Stimulated activated CD4-positive, alpha-beta T cell treated with anti-CD3 and anti-CD28 coated beads, Interleukin-12 subunit alpha, Interleukin-12 subunit beta, amount 100 ng/mL, for 24 hours (primary cell): ENCODE measurements at places on chromosomes 5 and 9.

- no peak for DNase-seq
These were observed 97.7 kb upstream of the IER5L start for GRCh38 chr9:129275626-129276247.

- DNase-seq: no peak
These were observed 16.5 kb downstream of the RICTOR start for GRCh38 chr5:39057734-39058133.

DNA sequence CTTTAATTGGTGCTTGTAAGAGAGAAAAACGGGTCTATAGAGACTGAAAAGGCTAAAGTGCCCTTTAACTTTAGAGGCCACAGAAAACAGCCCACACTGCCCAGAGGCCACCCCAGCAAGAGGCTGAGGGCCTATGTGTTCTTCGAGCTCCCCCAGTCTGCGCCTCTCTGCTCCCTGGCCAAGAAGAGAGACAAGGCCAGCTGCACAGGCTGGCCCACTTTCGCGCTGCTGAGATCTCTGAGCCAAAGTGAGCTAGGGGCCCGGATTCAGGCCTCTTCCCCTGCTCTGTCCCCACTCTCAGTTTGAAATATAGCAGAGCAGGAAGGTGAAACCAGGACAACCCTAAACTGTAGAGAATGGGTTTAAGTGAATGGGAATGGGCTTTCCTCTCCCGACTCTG is 132.0 kb upstream of the TRIM32 start:
- DNase-seq: no peak

- DNase-seq: no peak
These were observed 115.8 kb upstream of the OTULINL start for GRCh38 chr5:14465776-14466175.

GRCh38 chr9:87502391-87503221 is 4.9 kb downstream of the DAPK1 start:
- DNase-seq: no peak

GRCh38 chr5:175582697-175583096 is 75.2 kb upstream of the HRH2 start:
- DNase-seq: no peak

GRCh38 chr5:168964182-168964581 is 336.8 kb downstream of the SLIT3 start:
- DNase-seq: no peak

- no peak for DNase-seq
These were observed 26.5 kb downstream of the PPP2R2B start for GRCh38 chr5:146852089-146852488.

DNA sequence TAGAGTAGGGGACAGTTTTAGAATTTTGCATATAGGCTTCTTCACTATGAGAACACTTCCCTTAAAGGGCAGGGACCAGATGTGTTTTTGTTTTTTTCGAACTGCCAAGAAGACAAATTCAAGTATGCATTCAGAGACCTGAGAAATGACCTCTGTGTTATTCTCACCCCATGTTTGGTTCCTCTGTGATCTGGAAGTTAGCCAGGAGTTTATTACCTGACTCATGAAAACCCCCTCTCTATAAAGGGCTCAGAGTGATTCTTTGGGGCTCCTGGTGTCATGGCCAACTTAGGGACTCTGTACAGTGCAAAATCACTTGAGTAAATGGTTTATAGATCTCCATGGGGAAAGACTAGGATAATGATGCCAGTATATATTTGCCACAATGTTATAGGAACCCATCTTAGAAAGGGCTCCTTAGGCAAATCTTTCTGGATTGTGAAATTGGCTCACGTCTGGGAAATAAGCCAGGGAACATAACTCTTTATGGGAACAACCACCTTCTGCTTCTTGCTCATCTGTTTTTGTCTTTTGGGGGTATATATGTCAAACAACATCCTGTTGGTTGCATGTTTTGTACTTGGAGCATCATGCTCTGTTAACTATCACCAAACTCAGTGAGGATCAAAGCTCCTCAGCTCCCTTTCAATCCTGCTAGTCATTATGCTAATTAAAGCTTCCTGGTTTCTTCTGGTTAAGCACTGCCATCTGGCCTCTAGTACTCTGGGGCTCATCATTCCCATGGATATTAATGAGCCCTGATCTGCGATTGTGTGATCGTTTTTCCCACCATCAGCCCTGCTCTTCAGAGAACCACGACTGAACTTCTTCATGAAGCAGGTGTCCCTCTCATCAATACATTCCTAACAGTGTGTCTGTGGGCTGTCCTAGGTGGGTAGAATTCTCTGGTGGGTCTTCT is 173.4 kb upstream of the CDH12 start:
- DNase-seq: no peak

DNA sequence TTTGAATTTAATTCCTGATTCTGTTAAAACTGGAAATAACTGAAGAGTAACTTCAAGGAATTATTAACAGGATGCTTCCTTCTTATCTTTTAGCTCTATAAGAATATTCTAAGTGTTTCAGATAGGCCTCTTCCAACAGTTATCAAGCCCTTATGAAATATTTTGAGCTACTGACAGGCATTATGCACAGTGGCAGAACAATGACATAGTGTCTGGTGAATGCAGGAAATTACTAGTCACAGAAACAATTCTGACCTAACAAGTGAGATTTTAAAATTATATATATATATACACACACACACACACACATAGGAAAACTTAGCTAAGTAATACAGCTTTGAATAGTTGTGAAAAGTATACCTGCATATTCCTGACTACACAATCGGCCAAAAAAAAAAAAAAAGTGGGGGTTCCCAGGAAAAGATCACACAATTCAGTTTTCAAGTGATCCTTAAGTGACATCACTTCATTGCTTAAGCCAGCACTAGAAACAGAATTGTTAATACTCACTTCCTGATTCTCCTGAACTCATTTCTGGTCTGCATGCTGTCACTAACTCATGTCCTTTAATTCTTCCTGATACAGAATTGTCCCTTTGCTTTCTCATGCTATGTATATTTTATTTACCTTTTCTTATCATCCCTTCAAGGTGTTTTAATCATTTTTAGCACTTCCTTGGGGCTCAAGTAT is 77.3 kb downstream of the SLC25A46 start:
- no peak for DNase-seq

DNA sequence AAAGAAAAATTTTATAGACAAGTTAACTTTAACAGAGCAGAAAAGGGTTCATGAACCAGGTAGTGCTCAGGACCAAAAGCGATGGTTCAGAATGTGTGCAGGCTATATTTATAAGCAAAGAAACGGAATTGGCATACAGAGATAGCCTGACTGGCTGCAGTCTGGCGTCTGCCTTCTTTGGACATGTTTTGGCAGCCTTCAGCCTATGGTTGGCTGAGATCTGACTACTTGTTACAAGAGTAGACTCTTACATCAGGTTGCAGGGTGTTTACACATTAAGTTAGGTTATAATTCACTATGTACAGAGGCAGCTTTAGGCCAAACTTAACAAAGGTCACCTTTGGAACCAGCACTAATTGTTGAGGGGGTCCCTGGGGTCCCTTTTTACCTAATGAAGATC is 7.0 kb downstream of the NOP16 start:
- no peak for DNase-seq

- no peak for DNase-seq
These were observed at the start of gene PCDHB15 for GRCh38 chr5:141245250-141245717. PCDHB15 (plus strand) TSS chr5:141245395; CDS start chr5:141245579, 184 bp downstream.

- DNase-seq: no peak
These were observed 299.2 kb downstream of the EDIL3 start for GRCh38 chr5:84085387-84086041.

GRCh38 chr9:76894198-76894597 is 11.7 kb downstream of the PRUNE2 start:
- DNase-seq: no peak

DNA sequence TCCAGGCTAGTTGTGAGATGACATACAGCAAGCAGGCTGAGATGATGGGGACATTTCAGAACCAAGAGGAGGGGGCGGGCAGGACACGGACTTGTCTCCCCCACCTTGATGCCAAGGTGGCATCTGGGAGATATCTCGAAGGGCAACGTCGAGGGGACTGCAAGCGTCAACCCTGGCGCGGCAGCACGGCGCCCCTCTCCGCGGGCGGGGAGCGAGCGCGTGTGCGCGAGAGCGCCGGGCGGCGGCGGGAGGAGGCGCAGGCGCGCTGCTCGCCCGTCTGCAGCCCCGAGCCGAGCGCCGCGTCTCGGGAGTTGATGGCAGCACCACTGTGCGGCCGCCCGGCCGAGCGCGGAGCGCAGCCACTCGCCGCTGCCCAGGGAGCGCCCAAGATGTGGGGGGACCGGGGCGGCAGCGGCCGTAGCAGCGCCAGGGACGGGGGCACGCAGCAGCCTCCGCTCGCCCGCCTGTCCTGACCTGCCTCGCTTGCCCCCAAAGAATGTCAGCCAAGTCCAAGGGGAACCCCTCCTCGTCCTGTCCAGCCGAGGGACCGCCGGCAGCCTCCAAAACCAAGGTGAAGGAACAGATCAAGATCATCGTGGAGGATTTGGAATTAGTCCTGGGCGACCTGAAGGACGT is at the start of gene PRR16:
Gene PRR16, plus strand, starts transcription at position 310 of the 636 bp plus-strand sequence.
- no peak for DNase-seq

GRCh38 chr9:21883642-21884041 is 81.2 kb downstream of the MTAP start:
- DNase-seq: no peak

DNA sequence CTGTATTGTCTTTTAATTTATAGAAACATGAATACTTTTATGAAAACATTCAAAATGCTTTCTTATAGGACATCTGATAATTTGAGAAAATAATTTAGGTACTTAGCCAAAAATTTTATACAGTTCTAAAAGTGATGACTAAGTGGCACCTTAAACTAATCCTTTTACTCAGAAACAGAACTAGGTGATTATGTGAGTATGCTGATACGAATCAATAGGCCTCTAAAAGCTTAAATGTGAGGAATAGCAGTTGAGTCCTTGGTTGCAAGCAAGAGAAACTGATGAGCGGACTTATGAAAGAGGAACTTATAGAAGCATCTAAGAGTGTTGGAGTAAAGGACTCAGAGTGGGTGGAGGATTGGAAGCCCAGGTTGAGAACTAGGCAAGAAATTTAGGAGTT is 26.4 kb downstream of the ANXA1 start:
- DNase-seq: no peak

DNA sequence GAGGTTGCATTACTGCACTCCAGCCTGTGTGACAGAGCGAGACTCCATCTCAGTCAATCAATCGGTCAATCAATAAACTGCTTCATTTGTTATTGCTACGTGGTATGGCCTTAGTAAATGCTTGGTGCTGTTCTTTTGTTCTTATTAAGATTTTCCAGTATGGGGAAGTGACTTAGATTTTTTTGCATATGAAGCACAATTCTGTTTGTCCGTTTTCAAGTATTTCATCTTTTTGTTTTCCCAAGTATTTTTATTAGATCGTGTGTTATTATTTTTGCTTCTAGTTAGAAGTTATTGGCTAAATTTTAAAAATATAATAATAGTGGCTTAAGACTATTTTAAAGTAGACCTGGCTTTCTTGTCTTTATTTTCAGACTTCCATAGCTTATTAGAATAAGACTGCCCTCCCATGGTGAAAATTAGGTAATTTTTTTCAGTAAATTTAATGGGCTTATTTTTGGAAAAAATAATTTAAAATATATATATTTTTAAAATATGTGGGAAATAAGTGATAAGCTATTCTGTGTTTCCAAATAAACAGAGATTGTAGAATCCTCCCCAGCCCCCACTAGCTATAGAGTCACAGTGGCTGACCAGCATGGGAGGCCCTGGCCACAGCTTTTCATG is 14.7 kb upstream of the OMD start:
- no peak for DNase-seq

- no peak for DNase-seq
These were observed 159.8 kb downstream of the ZSWIM6 start for GRCh38 chr5:61491861-61492260.

DNA sequence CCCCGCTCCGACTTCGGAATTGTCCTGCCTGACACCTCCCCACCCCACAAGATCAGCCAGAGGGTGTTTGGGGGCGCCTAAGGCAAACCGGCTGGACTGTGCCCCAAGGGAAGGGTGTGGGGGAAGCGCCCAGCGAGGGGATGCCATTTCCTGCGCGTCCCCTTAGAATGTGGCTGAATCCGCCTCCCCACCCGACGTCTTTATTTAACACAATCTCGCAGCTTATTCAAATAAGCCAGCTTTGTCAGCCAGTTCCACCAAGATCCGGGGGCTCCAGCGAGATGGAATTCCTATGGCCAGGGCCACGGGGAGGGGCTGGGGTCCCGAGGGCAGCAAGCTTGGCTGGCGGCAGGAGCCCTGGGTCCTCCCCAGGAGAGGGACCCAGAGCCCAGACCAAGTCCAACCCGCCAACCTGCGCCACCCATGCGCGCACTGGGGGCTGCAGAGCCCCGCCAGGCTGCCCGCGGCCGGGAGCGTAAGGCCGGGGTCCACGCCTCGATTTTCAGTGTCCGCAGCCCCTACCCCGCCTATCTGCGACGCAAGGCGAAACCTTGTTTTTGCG is 7.4 kb downstream of the IRX4 start:
- no peak for DNase-seq

GRCh38 chr9:128845186-128845931 is 15.8 kb upstream of the SPOUT1 start:
- no peak for DNase-seq

DNA sequence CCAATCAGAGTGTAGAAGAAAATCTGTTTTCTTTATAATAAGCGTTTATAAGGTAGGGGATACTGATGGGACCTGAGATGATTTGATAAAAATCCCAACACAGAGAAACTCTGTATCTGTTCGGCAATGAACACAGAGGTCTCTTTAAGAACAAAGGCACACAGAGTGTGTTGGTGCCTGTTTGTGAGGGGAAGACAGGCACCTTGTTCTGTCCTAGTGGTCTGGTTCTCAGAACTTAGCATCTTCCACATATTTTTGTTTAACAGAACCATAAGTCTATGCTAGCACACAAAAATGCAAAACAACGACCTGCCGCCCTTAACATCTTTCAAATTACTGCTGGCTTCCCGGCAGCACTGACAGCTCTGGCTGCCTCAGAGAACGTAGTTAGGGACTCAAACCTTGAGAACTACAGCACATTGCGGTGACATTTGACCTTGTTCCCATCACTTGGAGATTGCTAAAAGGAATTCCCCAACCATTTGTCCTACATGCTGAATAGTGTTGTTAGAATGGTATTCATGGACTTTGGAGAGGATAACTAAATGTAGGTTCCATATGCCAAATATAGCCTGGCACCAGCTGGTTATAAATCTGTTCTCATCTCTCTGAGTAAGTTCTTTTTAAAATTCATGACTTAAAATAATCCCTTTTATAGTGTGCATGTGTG is 871.7 kb upstream of the TYRP1 start:
- no peak for DNase-seq

GRCh38 chr5:123482258-123482657 is 29.7 kb upstream of the CSNK1G3 start:
- DNase-seq: no peak

GRCh38 chr9:135152614-135153334 is 65.3 kb downstream of the OLFM1 start:
- no peak for DNase-seq

- no peak for DNase-seq
These were observed 1269.2 kb downstream of the EFNA5 start for GRCh38 chr5:106401561-106401960.

DNA sequence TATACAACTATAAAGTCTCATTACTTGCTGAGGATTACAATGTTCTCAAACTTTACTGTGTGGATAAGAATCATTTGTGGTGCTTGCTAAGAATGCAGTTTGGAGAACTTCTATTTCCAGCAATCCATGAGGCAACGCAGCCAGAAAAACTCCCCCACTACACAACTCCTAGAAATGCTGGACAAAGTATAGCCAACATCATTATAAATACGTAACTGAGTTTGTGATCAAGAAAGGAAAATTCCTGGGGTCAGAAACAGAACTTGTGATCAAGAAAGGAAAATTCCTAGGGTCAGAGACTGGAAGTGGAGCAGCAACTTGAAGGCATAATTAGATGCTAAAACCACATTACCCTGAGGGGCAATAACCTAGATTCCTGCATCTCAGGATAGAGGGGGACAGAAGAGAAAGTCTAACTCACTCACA is 81.1 kb downstream of the MAT2B start:
- DNase-seq: no peak

GRCh38 chr9:125894566-125894965 is 147.4 kb downstream of the PBX3 start:
- no peak for DNase-seq
